ENCODE measurements at places on chromosomes 6 and 20. TPM values are rescaled to one million over a fixed set of nuclear protein-coding genes. Genes with fewer than 3 reads are reported as not detected.

PAX1 gene
- total RNA-seq, result not detected

RWDD1 gene
- 26.5 TPM for total RNA-seq

PTCHD4 gene
- 0.18 TPM for total RNA-seq

C4A gene
- 5.0 TPM for total RNA-seq

POLR3F gene
- total RNA-seq, result 7.8 TPM

TUBB2B gene
- 11.0 TPM for total RNA-seq

ZNFX1 gene
- total RNA-seq, result 18.1 TPM

NEDD9 gene
- total RNA-seq, result 7.8 TPM

APOBEC2 gene
- total RNA-seq, result not detected

TFAP2D gene
- not detected for total RNA-seq

SLC17A9 gene
- total RNA-seq, result 26.1 TPM

MCUR1 gene
- total RNA-seq, result 8.9 TPM

DUSP15 gene
- not detected for total RNA-seq

SIRPD gene
- total RNA-seq, result not detected

TPX2 gene
- 108 TPM for total RNA-seq

FAM184A gene
- total RNA-seq, result under 0.01 TPM
